ENCODE measurements at places on chromosomes 1 and 21.

DNA sequence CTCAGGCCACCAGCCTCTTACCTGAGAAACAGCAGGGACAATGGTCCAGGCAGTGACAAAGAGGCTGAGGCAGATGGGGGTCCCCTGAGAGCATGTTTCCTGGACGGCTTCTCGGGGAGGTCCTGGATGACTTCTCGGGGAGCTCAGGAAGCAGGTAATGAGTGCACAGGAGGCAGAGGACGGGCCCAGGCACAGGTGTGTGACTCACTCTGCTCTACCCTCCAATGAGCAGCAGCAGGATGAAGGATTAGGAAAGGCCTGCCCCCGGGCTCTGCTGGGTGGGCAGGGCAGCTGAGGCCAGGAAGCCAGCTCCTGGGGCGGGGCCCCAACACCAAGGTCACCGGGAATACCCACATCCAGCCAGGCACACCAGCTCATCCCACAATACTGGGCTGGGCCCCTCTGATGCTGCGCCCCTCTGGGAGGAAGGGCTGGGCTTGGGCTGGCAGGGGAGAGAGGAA lies 17.2 kb upstream of the PTAFR start:
- DNase-seq = no peak

GRCh38 chr1:225911191-225912130 lies 12.6 kb downstream of the PYCR2 start:
- peak; percentile 70 for DNase-seq

DNA sequence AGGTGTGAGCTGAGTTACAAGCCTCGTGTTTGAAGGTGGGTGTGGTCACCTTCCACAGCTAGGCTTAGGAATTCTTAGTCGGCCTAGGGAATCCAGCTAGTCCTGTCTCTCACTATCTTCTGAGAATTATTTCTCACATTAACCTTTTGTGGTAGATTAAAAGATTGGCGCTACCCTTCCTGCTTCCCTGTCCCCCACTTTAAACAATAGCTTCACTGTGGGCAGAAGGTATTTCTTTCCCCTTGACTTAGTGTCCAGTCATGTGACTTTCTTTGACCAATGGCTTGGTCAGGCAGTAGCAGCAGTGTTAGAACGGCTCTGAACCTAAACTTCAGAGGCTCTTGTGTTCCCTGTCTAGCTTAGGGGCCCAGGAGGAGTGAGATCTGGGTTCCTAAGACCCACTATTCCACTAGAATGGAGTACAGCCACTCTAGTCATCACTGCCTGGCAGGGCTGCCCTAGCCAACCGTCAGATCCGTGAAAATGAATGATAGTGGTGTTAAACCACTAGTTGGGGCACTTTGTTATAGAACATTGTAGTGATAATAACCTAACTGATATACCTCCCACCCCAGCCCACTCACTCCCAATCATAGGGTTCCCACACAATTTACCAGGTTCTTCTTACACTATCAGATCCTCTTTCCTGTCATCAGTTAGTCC lies 13.9 kb upstream of the C1orf141 start:
- DNase-seq = no peak

DNA sequence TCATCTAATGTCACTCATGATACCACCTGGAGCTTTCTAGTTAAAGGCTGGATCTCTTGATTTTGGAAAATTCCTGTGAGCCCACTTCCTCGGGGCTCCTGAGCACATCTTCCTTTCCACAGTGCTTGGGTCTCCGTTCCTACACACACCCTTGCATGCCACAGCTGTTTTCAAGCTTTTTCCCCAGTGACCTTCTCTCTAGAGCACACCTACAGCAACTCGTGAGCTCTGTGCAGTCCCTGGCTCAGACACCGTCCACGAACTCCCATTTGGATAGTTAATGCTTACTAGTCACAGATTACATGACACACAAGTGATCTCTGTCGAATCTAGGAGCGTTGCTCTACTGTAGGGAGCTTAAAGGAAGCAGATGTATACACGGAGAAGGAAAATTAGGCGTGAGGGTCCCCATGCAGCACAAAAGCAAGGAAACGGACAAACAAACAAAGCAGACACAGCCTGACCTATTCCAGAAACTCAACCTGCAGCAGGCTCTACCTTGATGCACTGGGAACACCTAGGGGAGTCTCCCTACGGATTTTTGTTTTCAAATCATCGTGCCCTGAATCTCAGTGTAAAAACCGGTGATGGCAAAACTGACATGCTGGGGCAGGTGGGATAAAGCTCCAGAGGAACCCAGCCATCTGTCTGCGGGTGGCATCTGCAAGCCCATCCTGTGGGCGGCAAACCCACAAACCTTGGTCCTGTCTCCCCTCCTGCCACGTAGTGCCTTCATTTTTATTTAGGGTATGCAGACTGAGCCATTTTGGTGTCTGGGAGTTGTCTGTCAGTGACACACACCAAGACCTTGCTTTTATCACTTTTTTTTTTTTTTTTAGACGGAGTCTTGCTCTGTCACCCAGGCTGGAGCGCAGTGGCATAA lies 177.8 kb downstream of the RUNX1 start:
- DNase-seq = no peak

- DNase-seq = peak; percentile 10
These were observed 32.1 kb upstream of the EPHX4 start for GRCh38 chr1:91997607-91998195.

- DNase-seq = no peak
These were observed 241.2 kb upstream of the MAP1LC3C start for GRCh38 chr1:242240077-242240476.

DNA sequence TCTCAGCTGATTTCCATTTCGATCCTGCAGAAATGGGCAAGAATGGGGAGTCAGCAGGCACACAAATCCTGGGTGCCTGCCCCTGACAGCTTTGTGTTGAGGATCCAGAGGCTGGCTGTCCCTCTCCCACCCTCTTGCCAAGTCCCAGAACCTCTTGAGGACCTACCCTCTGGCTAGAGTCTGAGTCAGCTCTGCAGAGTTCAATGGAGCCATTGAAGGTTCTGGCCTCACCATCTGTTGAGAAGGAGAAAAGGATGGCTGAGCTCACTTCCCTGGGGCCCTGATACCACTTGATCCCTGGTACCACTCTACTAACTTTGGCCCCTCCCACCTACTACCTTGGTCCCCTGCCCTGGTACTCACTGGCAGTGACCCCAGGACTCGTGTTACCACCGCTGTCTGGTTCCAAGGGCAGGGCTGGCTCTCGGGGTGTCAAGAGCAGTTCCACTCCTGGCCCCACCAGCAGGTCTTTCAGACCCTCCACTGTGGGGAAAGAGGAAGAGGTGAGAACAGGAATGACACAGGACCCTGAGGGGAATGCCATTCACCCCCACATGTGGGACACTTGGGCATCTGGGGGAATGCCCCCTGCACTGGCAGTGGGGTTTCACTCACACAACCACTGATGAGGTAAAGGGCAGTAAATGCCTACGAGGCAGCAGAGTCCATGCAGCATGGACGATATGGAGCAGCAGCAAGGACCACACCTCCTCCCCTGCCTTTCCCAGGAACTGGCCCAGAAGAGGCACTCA lies 10.5 kb downstream of the RXFP4 start:
- DNase-seq = no peak

GRCh38 chr1:221689138-221689537 lies 52.8 kb downstream of the DUSP10 start:
- DNase-seq = no peak

GRCh38 chr1:18682375-18682774 lies 51.7 kb downstream of the PAX7 start:
- DNase-seq = no peak

GRCh38 chr1:87180682-87181081 lies 148.0 kb upstream of the LMO4 start:
- no peak for DNase-seq

DNA sequence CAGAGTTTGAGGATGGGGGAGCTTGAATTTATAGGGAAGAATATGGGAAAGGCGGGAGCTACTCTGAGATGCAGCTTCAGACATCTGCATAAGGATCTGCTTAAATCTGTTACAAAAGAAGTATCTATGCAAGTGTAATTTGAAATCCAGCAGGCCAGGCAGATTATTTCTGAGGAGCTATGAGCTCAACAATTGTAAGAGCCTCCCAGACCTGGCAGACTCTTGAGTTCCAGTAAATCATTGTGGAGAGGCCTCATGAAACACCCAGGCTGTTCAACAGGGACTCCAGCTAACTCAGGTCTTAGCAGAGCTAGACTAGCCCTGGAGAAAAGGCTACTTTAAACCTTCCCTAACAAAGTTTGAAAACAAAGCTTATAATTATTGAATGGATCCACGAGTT lies 647.5 kb upstream of the CHRM3 start:
- DNase-seq = no peak

- peak; percentile 80 for DNase-seq
These were observed 6.6 kb downstream of the LDLRAD2 start for GRCh38 chr1:21818656-21819055.

DNA sequence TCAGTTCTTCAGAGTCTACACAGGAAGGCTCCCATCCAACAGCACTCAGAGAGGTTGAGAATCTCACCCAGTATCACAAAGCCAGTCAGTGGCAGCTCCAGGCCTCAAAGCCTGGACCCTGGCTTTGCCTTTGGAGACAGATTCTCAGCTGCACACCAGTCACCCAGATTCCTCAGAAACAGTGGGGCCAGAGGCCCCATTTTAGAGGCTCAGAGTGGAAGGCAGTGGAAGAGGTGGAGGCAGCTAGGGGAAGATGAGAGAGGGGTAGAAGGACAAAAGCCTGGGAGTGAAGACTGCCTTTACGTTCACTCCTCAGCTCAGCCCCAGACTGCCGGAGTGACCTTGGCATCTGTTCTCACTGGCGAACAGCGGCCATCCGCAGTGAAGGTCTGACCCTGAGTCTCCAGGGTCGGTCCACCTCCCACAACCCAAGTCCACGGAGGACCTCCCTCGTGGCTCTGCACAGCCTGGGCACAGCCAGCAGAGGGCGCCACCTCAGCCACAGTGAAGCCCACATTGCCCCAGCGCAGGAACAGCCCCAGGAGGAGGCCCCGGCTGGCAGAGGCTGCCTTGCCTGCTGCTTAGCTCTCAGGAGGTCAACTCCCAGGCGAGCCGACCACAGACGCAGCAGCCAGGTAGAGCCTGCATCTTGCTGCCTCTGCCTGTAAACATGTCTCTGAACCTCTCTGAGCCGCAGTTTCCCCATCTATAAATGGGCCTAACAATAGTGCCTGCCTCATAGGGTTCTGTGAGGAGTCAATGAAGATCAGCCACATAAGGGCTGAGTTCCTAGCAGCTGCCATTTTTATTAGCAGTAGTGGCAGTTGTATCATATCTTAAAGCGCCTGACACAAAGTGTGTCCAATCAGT lies 5.9 kb upstream of the FNDC5 start:
- peak; percentile 77 for DNase-seq

Measured in GM19239 (cell line).